ENCODE measurements at places on chromosomes 5 and 9.

GRCh38 chr5:139708877-139709581, 60.9 kb downstream of the CXXC5 start:
- DNase-seq = no peak

DNA sequence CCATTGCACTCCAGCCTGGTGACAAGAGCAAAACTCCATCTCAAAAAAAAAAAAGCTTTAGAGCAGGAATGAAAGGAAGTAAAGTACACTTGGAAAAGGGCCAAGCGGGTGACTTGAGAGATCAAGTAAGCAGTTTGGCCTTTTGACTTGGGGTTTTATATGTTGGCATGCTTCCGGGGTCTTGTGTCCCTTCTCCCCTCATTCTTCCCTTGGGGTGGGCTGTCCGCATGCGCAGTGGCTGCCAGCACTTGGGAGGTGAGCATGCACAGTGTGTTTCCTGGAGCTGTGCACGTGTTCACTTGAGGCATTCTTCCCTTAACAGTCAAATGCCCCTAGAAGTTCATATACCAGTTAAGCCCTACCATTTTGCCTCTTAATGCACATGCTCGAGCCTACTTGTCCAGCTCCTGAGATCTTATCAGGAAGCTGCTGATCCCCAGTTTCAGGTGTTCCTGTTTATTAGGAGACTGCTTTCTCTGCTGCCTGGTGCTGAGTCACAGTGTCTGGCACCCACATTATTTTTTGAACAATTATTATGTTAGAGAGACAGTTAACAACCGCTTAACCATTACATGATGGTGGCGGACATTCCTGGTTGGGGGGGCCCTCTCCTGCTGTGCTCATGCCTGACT, 32.6 kb upstream of the PRRC2B start:
- DNase-seq = no peak

DNA sequence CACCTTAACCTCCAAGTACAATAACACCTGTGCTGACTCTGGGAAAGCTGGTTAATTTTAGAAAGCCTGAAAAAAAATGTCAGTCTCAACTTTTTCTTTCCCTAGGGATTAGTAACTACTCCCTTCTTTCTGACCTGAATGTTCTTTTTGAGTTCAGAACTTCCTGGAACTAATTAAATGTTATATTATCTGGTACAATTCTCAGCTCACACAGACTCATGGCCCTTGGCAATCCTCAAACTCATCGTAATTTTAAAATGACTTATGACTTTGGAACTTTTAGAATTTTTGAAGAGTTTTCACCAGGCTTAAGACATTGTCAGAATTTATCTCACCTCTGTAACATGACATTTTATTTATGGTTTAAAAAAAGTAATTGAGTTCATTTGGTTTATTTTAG, 315.0 kb downstream of the FER start:
- DNase-seq = no peak

GRCh38 chr9:108547411-108548135, 308.2 kb downstream of the ACTL7B start:
- DNase-seq = no peak

GRCh38 chr5:94066437-94067207, 325.2 kb upstream of the POU5F2 start:
- no peak for DNase-seq

DNA sequence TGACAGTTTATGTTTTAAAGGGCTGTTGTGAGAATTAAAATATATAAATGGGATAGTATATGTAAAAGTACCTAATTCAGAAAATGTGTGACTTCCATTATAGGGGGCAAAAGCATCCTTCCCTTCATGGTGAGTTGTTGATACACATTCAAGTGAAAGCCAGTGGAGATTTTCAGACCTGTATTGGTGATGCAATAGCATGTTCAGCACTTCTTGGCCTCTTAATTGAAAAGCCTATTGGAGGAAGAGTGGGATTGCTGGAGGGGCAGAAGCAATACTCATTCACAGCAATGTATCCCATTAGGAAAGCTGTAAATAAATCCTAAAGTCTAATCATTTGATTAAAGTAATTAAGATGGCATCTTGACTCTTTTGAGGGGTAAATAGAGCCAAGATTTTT, 17.4 kb downstream of the TRIM32 start:
- DNase-seq = no peak

DNA sequence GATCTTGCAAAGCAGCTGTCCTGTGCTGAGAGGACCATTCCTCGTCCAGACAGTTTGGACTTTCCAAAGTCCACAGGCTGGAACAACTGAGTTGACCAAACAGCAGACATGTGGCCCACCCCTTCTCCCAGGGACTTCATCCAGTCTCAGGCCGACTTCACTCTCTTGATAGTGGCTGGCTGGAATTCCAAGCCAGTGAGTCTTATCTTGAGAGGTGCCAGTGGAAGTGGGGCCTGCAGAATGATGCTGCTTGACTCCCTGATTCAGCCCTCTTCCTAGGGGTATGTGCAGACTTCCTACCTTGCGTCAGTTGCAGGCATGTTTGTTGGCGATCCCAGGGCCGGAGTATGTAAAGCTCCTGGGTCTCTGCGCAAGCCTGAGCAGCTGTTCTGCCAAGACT, 131.4 kb upstream of the TSLP start:
- no peak for DNase-seq

GRCh38 chr5:125160787-125161502, 414.5 kb upstream of the ZNF608 start:
- no peak for DNase-seq

DNA sequence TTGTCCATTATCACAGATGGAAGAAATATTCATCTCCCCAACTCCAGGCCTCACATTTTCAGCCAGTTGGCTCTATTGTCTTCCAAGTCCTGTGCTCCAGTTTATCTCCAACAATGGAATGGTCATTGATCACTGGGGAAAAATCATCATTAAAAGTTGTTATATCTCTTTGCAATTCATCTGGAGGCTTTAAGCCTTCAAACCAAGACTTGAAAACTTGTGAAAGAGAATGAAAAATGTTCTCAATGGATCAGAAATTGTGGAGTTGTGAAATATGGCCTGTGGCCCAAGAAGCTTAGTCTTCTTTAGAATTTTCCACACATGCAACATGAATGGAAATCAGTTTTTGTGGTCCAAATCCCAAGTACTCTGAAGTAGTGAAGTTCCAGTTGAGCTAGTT, 569.6 kb downstream of the EBF1 start:
- DNase-seq = no peak

DNA sequence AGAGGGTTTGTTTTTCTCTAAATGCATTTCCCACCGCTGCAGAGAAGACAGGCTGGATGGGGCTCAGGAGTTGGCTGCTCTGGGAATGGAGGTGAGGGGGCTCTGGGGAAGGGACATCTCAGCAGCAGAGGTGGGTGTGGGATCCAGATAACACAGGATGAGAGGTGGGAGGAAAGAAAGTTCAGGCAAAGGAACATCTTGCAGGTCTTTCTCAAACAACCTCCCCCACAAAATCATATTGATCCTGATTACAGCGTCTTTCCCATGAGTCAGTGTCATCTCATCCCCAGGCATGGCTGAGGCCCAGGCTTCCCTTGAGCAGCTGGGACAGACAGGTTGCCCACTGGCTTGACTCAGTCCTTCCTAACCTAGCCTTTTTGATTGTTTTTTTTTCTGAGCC, 11.3 kb upstream of the ACSL6 start:
- no peak for DNase-seq

DNA sequence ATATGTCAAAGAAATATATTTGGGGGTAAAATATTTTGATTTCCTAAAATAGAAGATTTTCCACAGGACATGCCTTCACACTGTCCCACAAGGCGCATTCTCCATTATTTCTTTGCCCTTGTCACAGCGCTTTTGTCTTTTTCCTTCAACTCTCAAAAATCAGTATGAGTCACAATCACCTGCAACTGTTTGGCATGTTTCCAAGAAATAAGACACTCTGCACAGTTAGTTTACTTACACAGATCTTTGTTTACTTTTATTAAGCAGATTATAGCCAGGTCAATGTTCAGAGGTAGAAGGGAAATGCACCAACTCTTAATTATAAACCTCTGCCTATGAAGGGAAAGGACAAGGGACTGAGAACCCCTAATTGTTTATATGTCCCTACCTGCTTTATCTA, 9.5 kb downstream of the CEMIP2 start:
- no peak for DNase-seq

GRCh38 chr5:176818391-176819098, 8.2 kb downstream of the UNC5A start:
- no peak for DNase-seq

DNA sequence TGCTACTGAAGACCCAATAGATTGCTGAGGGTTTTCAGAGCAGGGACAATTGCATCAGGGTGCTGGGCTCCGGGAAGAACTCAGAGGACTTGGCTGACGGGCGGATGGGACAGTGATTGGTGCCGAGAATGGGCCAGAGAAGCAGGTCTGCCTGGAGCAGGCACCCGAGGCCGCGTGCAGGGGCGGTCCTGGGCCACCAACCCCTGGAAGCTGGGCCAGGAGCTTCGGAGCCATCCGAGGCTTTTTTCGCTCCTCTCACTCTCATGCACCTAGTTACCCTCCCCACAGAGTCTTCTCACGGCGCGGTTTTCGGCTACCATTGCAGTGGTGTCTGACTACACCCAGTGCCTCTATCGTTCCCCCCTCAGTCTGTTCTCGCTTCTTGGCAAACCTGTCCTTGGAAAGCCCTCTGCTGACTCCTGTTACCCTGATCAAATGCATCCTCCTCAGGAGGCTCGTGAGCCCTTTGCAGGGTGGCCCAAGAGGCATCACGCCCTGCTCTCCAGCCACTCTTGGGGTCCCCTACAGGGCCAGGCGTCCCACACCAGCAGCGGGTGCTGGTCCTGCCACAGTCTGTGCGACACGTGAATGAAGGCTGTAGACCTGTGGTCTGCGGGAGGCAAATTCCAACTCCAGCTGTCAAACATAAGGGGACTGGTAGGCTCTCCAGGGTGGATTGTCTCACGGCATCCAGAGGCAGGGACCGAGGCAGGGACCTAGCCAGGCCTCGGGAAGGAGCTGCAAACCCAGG, 1.2 kb upstream of the CLPTM1L start:
- no peak for DNase-seq

- no peak for DNase-seq
These were observed 9.8 kb upstream of the GLE1 start for GRCh38 chr9:128494746-128495129.

GRCh38 chr9:136900988-136901515, 14.7 kb downstream of the TRAF2 start:
- no peak for DNase-seq

DNA sequence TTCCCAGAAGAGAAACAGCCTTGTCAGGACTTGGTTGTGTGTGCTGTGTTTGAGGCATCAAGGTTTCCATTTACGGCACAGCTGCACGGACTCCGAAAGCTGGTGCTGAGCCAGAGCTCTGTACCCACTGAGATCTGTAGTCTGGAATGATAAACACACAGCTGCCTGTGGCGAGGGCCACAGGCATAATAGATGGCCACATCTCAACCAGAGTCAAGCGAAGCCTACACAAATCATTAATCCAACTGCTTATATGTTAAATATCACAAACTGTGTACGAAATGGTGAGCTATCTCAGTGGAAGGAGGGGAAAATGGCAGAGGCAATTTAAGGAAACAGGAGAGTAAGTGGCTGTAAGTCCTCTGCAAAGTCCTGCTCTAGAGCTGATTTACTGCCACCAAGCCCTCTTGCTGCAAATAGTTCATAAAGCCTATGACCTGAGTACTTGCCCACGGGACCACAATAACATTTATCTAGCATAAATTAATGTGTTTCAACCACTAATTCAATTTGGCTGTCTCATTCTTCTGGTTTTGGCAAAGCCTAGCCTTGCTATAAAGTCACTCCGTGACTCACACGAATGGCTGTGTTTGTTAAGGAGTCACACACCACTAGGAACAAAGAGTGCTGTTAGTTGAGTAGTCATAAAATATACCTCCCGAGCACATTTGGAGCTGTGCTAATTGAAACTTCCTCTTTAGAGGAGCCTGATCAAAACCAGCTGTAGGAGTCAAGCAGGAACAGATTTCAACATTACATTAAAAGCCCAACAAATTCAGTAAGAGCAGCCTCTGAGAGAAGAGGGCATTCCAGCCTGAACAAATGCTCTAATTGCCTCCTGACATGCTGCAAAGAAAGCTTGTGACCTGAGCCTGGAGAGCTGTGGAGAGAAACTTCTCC, 738.6 kb upstream of the ZNF608 start:
- no peak for DNase-seq

DNA sequence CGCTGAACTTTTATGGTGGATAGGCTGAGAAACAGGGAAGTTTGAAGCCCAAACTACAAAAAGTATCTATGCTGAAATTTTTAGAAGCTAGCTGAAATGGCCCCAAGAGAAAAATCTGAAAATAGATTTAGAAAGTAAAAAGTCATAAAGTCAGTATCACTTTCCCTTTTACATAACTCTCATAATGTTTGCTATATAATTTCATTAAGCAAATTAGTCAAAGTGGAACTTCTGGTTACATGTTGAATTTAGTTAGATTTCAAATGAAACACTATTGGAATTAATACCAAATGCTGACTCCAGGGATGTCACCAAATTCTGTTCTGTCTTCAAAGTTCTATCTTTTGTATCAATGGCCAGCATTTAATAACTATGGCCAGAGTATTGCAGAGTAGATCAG, 126.9 kb downstream of the TTC39B start:
- DNase-seq = no peak

DNA sequence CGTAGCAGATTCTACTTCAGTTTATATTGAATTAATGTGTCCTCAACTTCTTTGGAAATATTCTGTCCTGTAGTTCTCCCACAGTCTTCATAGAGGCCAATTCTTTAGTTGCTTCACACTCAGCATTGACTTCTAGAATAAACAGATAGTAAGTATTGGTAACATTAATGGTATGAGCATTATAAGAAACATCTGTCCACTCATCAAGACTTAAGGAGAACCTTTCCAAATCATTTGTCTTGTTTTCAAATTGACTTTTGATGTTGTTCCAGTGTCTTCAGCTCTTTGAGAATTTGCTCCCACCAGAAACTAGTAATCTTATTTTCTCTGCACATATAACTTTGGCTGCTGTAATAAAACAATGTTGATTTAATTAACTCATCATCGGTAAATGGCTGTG, 18.3 kb downstream of the RANBP17 start:
- DNase-seq = no peak

DNA sequence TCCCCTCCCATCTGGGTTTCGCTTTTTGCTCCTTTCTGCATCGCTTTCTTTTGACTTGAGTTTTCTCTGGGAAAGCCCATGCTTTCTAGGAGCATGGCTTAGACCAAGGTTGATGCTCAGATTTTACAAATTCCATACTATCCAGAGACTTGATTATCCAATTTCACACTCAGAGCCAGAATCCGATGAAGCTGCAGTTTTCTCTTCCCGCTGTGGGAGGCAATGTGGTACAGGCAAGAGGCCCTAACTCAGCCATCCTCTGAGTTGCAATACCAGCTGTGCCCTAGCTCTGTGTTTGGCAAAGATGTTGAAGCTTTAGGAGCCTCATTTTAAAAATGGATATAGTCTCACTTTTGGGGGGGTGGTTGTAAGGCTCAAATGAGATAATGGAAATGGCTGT, 85.1 kb downstream of the BRINP1 start:
- no peak for DNase-seq

All from stimulated activated CD8-positive, alpha-beta memory T cell treated with anti-CD3 and anti-CD28 coated beads, Interleukin-4, amount 100 ng/mL, for 1 hour (primary cell).